Stimulated activated CD4-positive, alpha-beta T cell treated with anti-CD3 and anti-CD28 coated beads, TNF-alpha, amount 100 ng/mL, for 1 hour (primary cell): ENCODE measurements at places on chromosomes 7 and 10.

DNA sequence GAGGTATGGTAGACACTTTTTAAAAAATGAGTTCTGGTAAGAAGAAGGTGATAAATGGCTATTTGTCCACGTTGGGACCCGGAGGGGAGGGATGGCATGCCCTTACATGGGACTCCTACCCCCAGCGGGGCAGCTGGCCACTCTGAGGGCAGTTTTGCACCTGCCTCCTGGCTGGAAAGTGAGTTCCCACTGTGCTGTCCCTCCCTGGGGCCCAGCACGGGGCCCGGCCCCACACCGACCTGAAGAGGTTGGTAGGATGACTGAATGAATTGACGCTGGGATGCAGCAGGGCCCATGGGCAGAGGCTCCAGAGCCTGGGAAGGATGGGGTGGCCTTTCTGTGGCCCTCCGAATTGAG is 601 bp upstream of the AEBP1 start:
- no peak for DNase-seq

DNA sequence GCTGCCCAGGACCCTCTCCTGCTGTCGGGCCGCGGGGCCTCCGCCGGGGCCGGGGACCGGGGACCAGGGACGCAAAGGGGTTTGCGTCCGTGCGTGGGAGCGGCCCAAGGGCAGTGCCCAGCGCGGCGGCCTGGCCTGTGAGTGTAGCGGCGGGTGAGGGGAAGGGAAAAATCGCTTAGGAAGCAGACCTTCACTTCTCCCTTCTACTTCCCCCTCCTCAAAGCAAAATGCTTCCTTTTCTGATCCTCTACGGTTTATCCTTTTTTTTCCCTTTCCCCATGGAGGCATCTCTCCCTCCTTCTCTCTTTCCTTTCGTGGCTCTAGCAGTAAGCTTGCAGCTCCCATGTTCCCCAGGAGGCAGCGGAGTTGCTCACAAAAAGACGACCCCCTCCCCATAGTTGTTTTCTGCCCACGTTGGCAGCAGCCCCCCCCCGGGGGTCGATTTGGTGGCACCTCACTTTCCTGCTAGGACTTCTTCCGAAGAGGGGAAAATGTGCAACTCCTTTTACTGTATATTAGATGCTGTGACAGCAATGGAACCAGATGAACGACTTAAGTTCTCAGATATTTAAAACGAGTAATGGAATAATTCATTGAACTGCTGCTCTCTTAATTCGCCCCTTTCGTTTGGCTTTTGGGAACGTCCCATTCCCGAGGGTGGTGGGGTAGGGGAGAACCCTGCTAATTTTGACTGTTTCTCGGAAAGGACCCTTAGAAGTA is 724 bp downstream of the CAPZA2 start:
- no peak for DNase-seq

DNA sequence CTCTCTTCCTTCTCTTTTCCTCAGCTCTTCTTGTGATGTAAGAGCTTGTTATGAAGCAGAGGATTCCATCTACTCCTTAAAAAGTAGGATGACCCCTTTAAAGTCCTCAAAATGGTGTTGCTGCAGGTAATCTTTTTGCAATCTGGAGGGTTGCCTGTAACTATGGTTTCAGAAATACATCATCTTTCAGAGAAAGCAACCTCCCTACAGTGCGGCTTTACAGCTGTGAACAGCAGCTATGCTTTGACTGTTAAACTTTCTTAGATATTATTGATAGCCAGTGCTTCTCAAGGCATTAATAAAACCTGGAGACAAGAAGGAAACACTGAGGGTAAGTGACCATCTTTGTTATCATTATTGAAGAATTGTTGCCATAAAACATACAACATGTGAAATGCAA is 86.6 kb upstream of the MDFIC start:
- DNase-seq = no peak

DNA sequence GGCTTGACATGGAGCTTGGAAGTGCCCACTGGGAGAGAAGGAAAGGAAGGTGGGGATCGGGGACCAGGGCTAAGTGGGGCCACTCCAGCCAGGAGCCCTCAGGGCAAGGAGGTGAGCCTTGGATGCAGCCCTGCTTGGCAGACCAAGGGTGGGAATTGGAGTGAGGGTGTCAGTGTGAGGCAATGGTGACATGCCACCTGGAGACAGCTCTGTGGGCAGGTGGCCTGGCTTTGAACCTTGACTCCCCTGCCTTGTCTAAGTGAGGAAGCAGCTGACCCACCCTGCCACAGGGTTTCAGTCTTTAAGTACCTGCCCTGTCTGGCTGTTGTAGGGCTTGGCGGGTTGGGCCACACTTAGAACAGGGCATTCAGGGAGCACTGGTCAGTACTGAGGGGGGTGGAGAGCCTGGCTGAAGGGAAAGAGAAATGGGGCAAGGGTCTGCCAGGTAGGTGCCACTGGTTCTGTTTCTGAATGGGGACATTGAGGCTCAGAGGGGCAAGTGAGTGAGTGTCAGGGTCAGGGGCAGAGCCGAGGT is 4.8 kb downstream of the RAMP3 start:
- DNase-seq = no peak

DNA sequence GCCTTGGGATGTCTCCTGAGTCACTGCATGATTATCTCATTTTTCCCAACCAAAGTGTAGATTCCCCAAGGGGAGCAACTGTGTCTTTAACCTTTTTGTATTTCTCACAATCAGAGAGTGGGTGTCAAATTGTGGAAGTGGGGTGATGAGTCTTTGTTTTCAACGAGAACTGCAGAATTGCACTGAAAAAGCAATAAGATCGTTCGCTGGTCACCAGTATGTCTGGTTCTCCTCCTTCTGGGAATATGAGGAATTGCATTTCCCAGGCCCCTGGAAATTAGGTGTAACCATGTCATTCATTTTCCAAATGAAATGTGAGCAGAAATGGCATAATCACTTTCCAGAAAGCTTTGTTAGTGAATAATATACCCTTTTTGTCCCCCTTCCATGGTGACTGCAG is 326.9 kb downstream of the GPAM start:
- no peak for DNase-seq

DNA sequence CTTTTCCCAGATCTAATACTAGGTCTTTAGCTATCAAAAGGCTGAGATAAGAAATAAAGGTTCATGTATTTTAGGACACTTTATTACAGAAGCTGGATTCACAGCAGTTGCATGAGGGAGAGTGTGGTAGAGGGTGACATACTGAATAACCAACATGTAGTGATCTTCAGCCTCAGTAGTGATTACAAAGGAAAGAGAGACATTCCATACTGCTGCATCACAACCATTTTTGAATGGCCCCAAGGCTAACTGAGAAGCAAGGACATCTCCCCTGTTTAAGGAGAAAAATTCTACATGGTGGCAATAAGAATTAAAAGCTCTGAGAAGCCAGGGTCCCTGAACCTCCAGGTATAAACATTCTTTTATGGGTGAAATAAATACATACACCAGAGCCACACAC is 35.3 kb downstream of the COG5 start:
- DNase-seq = no peak

- no peak for DNase-seq
Observed at GRCh38 chr7:155787171-155787851, 25.0 kb downstream of the SHH start.

DNA sequence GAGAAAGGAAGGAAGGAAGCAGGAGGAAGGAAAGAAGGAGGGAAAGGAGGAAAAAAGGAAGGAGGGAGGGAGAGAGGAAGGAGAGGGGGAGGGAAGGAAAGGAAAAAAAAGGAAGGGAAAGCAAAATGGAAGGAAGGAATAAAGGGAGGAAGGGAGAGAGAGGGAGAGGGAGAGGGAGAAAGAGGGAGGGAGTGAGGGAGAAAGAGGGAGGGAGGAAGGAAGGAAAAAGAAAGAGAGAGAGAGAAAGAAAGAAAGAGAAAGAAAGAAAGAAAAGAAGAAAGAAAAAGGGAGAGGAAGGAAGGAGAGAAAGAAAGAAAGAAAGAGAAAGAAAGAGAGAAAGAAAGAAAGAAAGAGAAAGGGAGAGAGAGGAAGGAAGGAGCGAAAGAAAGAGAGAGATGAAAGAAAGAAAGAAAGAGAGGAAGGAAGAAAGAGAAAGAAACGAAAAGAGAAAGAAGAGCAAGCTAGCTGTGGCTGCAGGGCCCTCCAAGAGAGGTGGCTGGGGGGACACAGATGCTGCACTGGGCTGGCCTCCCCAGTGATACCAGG is 472.4 kb upstream of the MGMT start:
- no peak for DNase-seq

GRCh38 chr7:143452495-143452894 is 9.2 kb downstream of the TAS2R60 start:
- DNase-seq = no peak

DNA sequence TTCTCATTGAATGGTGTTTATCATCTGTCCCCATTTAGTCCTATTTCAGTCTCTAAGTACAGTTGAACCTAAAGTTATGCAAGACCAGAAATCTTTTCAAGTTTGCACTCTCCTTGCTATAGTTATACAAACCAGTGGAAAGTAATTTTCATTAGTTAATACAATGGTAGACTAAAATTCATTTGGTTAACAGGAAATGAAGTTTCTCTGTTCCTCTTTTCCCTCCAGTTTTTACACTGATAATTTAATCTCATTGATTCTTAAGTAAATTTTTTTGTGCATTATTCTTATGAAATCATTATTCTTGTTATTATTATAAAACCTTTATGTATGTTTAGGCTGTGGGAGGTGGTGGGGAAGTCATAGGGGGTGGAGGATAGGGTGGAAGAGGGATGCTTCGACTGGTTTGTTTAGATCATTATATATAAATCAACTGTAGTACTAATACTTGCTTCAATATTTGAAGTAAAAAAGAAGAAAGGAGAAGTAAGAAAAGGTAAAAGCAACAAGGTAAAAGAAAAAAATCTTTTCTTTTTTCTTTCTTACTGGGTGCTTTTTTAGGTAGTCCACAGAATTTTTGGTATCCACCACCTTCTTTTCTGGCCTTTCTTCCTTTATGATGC is 104.1 kb downstream of the GPR85 start:
- no peak for DNase-seq

GRCh38 chr7:131431289-131431688 is 103.6 kb downstream of the MKLN1 start:
- DNase-seq = no peak

- no peak for DNase-seq
Observed at GRCh38 chr10:22349755-22350154, 4.5 kb downstream of the SPAG6 start.

GRCh38 chr10:52571018-52571417 is 201.6 kb downstream of the MBL2 start:
- DNase-seq = no peak

- no peak for DNase-seq
Observed at GRCh38 chr7:25282194-25282593, 53.9 kb upstream of the NPVF start.

- DNase-seq = no peak
Observed at GRCh38 chr10:116385994-116386809, 41.4 kb upstream of the PNLIPRP3 start.
